ENCODE measurements at places on chromosomes 1 and 21.
A peak's percentile ranks its signal among the peaks of the same experiment; 100 is the strongest.

DNA sequence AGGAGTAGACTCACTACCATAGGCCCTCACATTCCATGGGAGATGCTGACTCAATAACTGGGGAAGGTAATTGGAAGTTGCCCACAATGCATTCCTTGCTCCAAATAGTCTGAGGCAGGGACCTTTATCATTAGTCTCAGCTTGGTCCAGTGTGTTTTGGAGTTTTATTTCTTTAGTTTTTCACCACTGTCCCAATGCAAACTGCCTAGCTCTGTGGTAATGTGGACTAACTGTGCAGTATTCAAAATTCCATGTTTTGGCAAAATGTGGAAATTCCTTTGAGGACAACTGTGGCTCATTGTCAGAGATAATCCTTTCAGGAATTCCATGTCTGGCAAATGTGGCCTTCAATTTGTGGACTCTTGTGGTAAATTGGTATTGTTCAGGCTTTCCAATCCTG, 78.1 kb upstream of the PAPPA2 start:
- no peak for DNase-seq

GRCh38 chr1:13922466-13923110, 222.6 kb downstream of the PRDM2 start:
- DNase-seq, result no peak

- DNase-seq, result peak; percentile 2
Measured at GRCh38 chr1:26761217-26761616, 26.5 kb upstream of the PIGV start.

DNA sequence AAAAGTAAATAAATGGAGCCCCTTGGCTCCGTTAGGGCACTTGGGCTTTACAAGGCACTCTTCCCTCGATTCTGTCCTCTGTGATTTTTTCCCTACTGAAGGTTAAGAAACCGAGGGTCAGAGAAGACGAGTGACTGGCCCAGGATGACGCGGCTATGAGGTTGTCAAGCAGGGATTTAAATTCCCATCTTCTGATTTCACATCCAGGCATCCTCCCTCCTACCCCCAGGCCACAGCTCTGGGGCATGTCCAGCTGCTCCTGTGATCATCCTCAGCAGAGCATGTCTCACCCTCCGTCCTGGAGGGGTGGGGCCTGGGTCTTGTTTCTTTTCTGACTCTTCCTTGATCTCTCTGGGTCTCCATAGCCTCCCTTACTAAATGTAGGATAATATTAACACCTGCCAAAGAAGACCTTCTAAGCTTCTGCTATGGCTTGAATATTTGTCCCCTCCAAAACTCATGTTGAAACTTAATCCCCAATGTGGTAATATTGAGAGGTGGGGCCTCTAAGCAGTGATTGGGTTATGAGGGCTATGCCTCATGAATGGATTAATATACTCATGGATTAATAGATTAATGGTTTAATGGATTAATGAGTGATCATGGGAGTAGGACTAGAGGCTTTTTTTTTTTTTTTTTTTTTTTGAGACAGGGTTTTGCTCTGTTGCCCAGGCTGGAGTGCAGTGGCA, 4.6 kb downstream of the CRYBG2 start:
- no peak for DNase-seq

DNA sequence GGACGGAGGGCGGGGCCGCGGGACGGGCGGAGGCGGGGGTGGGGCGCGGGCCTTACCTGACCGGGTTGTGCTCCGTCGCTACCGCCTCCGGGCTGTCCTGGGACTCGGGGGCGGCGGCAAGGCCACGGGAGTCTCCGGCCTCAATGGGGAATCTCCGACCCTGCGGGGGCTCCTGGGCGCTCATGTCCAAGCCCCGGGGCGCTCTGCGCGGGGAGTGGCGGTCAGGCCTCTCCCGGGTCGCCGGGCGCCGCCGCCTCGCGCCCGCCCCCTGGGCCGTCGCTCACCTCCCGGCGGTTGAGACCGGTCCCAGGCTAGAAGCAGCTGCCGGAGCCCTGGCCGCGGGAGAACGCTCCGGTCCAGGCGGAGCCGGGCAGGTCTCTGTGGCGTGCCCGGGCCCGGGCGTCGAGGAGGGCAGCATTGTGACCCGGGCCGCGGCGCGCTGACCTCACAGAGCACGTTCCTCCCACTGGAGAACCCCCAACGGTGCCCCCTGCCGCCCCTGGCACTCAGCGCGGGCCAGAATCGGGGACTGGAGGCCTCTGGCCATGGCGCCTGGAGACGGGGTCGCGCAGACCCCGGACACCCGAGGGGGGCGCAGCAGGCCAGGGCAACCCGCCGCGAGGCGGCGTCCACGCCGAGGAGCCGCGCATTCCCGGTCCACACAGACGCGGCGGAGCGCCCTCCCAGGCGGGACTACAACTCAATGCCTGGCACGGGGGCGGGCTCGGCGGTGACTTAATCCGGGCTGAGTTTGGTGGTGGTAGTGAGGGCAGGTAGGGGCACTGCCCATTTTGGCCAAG, 411 bp downstream of the FAM229A start:
- peak; percentile 58 for DNase-seq

- DNase-seq, result no peak
Measured at GRCh38 chr1:84803604-84804003, 89.4 kb downstream of the LPAR3 start.

DNA sequence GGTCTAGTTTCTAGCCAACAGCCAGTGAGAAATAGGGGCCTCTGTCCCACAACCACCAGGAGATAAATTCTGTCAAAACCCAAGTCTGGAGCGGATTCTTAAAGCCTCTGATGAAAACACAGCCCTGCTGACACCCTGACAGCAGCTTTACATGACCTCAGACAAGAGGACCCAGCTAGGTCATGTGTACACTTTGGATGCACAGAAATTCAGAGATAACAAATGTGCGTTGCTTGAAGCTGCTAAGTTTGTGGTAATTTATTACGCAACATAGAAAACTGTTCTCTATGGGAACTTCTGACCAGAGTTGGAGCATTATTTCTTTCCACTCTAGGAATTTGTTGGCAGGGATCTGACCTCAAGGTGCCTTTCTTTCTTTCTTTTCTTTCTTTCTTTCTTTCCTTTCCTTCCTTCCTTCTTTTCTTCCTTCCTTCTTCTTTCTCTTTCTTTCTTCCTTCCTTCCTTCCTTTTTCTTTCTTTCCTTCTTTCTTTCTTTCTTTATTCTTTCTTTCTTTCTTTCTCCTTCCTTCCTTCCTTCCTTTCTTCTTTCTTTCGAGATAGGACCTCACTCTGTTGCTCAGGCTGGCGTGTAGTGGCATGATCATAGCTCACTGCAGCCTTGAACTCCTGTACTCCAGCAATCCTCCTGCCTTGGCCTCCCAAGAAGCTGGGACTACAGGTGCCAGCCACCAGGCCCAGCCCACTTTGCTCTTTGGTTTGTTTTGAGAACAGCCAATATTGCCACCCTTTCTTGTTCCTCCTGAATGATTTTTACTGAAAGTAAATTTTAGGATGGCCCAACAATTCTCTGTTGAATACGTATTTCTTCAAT, 14.9 kb upstream of the HMGCS2 start:
- DNase-seq, result no peak

GRCh38 chr1:99218999-99219398, 45.3 kb upstream of the PLPPR4 start:
- no peak for DNase-seq

- DNase-seq, result no peak
Measured at GRCh38 chr1:156538711-156539440, 33.5 kb downstream of the IQGAP3 start.

DNA sequence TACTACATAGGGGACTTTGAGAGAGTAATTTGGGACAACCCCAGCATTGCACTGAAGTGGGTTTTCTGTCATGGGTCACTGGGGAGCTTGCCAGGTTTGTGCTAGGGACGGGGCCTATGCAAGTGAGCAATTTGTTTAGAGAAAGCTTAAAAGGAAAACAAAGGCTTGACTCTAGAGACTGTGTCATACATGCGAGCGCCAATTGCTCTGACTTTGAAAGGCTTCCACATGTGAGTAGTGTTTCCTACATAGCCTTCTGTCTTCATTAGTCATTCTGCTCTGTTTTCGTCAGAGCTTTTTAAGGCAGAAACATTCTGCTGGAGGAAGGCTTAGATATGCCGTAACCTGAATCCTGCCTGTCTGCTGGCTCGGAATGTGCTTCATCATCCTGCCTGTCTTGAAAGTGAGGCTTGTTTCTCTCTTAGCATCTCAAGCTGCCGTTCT, 28.4 kb downstream of the TRIM45 start:
- no peak for DNase-seq
